ENCODE measurements at places on chromosomes 11 and 22. TPM values are rescaled to one million over a fixed set of nuclear protein-coding genes. Genes with fewer than 3 reads are reported as not detected.
A peak's percentile ranks its signal among the peaks of the same experiment; 100 is the strongest.

DNA sequence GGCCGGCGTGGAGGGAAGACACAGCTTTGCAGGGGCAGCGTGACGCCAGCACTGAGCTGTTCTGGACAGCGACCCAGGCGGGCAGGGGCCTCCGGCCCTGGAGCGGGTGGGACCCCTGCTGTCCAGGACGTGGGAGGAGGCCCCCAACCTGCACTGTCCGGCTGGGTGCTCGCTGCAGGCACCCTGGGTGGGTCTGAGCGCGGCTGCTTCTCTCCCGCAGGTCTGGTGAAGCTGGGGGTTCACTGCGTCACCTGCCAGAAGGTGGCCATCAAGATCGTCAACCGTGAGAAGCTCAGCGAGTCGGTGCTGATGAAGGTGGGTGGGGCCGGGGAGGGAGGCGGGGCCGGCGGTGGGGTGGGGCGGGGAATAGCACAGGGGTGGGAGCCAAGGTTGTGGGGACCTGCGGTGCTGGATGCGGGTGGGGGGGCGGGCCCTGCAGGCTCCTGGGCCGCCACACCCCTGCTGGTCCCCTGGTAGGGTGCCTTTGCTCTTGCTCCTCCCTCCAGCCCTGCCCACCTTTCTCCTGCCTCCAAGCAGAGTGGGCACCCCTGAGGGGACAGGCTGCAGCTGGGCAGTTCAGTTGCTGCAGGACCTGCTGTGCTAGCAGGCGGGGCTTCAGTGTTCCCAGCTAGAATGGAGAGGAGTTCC lies 46.2 kb downstream of the BRSK2 start:
- no peak overlapping the region for H3K4me3 ChIP-seq
- no peak overlapping the region for H3K27ac ChIP-seq
- H3K36me3 ChIP-seq = no peaks in the 10 kb centered on the region
- peaks cover 2% of the 10 kb centered on the region for H3K27me3 ChIP-seq
- H3K4me1 ChIP-seq = peaks cover 9% of the 10 kb centered on the region

Gene NLRP10
- total RNA-seq = not detected

DNA sequence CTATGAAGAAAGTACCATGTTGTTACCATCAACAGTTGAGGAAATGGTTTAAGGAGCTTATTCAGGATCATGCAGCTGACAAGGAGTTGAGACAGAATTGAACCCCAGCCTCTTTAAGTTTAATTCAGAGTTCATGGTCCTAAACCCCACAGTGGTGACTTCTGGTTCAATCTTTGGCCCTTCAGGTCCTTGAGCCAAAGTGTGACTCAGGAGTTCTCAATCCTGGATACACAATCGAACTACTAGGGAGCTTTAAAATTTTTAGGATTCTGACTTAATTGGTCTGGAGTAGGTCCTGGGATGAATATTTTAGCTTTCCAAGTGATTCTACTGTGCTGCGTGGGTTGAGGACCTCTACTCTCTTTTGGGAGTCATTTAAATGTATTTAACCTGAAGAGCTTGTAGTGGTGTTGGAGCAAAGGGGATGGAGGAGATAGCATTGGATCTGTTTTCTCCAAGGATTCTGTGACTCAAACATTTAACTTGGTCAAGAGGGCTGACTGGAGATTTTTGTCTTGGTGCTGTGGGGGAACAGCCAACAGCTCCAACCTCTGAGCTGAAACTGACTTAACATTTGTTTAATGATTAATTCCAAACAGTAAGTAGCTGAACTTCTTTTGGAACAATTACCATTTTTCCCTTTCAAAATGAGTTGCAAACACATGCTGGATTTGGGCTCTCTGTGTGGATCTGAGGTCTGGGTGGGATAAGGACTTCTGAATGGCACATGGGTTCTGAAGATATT lies 80.1 kb downstream of the INSC start:
- H3K4me3 ChIP-seq = no peak overlapping the region
- H3K27ac ChIP-seq = no peak overlapping the region
- H3K27me3 ChIP-seq = peaks cover 2% of the 10 kb centered on the region
- H3K36me3 ChIP-seq = no peaks in the 10 kb centered on the region

Gene PPP2R1B
- total RNA-seq = 39.2 TPM

- no peak for DNase-seq
- H3K4me3 ChIP-seq = no peak overlapping the region
- no peaks in the 10 kb centered on the region for H3K4me1 ChIP-seq
- no peaks in the 10 kb centered on the region for H3K27me3 ChIP-seq
Measured at GRCh38 chr11:64378335-64378880, 19.4 kb downstream of the RPS6KA4 start.

- peak; percentile 6 for DNase-seq
- H3K4me1 ChIP-seq = no peaks in the 10 kb centered on the region
- peaks cover 2% of the 10 kb centered on the region for H3K27me3 ChIP-seq
- no peak overlapping the region for H3K4me3 ChIP-seq
Measured at GRCh38 chr11:120545813-120546212, 34.3 kb downstream of the GRIK4 start.

Gene PRRG4
- total RNA-seq = 0.05 TPM

Gene CD248
- 3.3 TPM for total RNA-seq

Gene PTPRJ
- 28.9 TPM for total RNA-seq

DNA sequence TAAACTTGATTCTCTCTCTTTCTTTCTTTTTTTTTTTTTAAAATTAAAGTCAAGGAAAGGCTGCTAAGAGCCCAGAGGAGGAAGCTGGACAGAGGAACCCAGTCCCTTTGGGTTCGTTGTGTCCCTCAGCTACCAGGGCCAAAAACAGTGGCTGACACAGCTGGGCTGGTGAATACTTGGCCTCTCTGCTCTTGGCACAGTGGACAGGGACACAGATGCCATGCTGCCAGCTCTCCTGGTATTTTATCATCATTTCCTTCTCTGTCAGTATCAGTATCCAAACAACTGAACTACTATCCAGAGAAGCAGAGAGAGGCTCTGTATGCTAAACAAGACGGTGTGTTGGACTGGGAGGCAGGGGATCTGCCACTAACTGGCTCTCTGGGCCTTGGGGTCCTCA lies 123.7 kb upstream of the CCDC90B start:
- DNase-seq = no peak
- no peak overlapping the region for H3K27ac ChIP-seq
- H3K4me3 ChIP-seq = no peak overlapping the region
- no peaks in the 10 kb centered on the region for H3K4me1 ChIP-seq
- no peaks in the 10 kb centered on the region for H3K27me3 ChIP-seq
- H3K36me3 ChIP-seq = no peaks in the 10 kb centered on the region

Gene PKDREJ
- total RNA-seq = not detected

DNA sequence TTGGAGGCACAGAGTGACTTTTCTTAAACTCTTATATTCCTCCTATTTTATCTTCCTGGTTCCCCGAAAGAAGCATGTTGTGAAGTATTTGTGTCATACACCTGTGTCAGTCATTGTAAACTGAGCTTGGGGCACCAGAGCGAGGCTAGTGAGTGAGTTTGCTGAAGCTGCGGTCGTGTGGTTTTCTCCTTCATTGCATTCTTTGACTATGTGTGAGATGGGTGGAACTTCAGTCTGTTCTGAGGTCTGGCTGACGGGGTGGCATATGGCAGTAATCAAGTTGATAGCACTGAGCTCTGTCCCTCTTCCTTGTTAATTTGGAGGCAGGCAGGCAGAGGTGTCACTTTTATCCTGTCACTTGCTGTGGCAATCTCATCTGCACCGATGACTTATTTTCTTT lies 4.2 kb downstream of the VPS26B start:
- H3K36me3 ChIP-seq = peaks cover 6% of the 10 kb centered on the region
- peaks cover 67% of the 10 kb centered on the region for H3K4me1 ChIP-seq
- no peak overlapping the region for H3K4me3 ChIP-seq

DNA sequence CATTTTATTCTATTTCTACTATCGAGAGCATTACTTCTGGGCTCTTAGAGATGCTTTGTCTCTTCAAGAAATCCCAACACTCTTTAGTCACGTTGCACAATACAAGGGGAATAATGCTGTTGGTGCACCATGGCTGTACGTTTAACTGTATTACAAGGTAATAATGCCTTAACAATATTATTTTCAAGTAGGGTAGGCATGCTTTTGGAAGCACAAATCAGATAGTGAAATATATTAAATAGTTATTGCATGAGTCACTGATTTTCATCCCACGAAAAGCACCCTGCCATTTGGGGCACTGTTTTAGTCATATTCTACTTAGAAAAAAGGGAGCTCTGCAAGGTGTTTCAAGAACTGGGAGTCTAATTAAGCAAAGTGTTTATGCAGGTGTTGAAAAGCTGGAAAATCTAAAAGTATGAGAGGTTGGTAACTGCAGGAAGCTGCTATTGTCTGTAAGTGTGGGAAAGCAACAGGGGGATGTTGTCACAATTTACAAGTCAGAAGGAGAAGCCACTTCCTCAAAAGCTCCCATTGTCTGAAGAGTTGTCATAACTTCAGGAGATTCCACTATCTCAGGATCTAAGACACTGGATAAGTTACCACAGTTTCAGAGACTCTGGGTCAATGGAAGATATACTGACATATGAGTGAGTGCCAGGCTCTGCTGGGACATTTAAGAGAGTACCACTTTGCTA lies 218.2 kb downstream of the JRKL start:
- DNase-seq = no peak
- H3K36me3 ChIP-seq = no peaks in the 10 kb centered on the region
- no peak overlapping the region for H3K4me3 ChIP-seq
- no peak overlapping the region for H3K27ac ChIP-seq
- no peaks in the 10 kb centered on the region for H3K27me3 ChIP-seq
- H3K4me1 ChIP-seq = no peaks in the 10 kb centered on the region

DNA sequence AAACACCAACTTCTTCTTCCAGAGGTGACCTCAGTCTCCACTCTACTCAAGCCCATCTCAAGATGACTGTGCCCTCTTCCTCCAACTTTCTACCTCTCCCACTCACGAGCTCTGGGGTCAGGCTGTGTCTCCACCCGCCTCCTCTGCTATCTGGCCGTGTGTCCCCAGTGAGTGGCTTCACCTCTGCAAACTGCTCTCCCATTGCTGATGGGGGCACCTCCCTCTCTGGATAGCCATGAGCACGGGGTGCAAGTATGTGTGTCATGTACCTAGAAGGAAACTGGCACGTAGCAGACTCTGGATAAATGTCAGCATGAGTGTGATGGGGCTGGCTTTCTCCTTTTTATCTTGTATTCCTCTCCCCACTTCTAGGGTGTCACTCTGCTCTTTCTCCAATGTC lies 18.3 kb upstream of the RAC2 start:
- H3K4me1 ChIP-seq = peaks cover 33% of the 10 kb centered on the region
- H3K4me3 ChIP-seq = no peak overlapping the region
- no peak for DNase-seq
- no peaks in the 10 kb centered on the region for H3K36me3 ChIP-seq
